H54 (cell line): ENCODE measurements at places on chromosomes 16 and 17.

GRCh38 chr16:63653044-63653839 is 1468.6 kb downstream of the CDH11 start:
- no peak for DNase-seq

- no peak for DNase-seq
Observed at GRCh38 chr17:39405436-39405835, 4.0 kb upstream of the FBXL20 start.

DNA sequence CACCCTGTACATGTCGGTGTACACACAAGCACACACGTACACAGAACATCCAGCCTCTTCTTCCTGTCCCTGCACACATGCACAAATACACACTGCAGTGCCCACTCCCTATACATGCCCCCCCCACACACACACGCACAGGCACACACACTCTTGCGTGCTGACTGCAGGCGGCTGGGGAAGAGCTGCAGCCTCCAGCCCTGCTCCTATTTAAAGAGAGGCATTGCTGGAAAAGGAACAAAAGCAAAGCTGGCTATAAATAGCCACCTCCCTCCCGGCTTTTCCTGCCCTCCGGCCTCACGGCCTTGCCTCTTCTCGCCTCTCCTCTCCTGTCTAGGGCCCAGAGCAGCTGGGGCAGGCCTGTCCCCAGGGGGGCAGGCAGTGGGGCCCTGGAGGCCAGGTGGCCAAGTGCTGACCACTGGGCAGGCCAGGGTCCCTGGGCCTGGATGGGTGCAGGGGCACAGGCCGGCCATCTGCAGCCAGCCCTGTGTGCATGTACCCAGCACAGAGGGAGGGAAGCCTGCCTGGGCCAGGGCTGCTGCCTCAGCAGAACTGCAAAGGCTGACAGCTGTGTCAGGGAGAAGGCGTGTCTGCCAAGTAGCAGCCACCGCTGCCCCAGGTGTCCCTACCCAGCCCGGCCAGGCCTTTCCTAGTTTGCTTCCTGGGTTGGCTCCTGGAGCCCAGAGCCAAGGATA is 25.4 kb downstream of the RTN4RL1 start:
- DNase-seq: no peak

GRCh38 chr16:85075236-85075924 is 36.9 kb downstream of the CIBAR2 start:
- no peak for DNase-seq

GRCh38 chr17:40606548-40607353 is 40.9 kb downstream of the SMARCE1 start:
- DNase-seq: no peak

GRCh38 chr16:57386381-57386951 is 14.2 kb downstream of the CX3CL1 start:
- DNase-seq: no peak

DNA sequence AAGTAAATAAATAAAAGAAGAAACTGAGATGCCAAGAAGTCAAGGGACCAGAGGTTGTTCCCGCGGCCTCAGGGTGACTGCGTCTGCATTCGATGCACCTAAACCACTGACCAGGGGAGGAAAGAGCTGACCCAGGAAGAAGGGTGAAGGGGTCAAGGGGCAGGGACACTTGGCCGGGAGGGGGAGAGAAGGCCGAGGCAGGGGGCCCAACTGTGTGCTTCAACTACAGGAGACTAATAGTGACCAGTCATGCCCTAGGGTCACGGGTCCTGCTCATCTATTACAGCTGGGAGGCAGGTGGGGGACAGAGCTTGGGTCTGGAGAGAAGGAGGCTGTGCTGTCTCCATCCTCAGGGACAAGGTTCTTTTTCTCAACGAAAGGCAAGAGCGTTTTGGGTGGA is 44.8 kb downstream of the TIMM22 start:
- DNase-seq: no peak

GRCh38 chr17:80998748-80999535 is 7.3 kb downstream of the CHMP6 start:
- no peak for DNase-seq

DNA sequence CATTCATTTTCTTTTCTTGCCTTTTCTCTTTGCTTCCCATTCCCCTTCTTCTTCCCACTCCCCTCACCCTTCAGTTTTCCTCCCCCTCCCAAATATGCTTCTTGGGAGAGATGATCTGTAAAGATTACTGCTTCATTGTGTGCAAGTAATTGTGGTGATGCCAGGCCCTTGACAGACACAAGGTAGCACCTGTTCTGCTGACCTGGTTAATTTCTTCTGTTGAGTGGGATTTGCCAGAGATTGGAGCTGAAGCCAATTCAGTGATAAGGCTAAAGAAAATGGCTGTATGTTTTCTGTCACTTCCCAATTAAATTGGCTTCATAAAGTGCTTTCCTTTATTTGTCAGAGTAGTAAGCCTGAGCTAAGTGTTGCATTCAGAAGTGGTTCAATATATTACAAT is 44.5 kb downstream of the AATF start:
- no peak for DNase-seq

- peak; percentile 73 for DNase-seq
Observed at GRCh38 chr17:35433075-35433894, 985 bp upstream of the SLFN12 start.

- DNase-seq: no peak
Observed at GRCh38 chr16:85017151-85017550, 5.8 kb upstream of the ZDHHC7 start.

DNA sequence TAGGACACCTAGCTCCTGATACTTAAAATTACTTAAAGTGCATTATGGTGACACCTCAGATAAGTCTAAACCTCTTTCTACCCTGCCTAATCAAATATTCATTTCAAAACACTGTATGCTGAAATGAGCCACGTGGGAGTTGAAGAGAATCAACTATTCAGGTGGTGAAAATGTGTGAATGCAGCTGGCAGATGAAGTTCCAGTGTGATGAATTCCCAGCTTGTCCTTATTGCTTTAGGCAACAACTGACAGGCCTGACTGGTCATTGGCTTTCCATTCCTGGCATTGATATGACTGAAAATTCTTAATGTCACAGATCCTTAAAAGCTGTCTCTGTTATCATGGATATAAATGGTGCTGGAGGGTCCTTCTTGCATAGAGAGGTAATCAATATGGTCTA is 301.9 kb upstream of the TBX2 start:
- no peak for DNase-seq

GRCh38 chr17:4966844-4967538 is 626 bp downstream of the SPAG7 start:
- DNase-seq: peak; percentile 98

DNA sequence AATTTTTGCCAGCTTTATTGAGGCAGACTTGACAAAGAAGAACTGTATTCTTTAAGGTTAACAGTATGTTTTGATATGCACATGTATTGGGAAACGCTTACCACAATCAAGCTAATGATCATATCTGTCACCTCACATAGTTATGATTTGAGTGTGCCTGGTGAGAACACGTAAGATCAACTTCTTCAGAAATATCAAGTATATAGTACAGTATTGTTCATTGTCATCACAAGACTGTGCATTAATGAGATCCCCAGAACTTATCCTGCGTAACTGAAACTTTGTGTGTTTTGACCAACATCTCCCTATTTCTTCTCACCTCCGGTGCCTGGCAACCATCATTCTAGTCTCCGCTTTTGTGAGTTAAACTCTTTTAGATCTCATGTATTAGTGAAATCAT is 756.4 kb upstream of the EEF2KMT start:
- DNase-seq: no peak

DNA sequence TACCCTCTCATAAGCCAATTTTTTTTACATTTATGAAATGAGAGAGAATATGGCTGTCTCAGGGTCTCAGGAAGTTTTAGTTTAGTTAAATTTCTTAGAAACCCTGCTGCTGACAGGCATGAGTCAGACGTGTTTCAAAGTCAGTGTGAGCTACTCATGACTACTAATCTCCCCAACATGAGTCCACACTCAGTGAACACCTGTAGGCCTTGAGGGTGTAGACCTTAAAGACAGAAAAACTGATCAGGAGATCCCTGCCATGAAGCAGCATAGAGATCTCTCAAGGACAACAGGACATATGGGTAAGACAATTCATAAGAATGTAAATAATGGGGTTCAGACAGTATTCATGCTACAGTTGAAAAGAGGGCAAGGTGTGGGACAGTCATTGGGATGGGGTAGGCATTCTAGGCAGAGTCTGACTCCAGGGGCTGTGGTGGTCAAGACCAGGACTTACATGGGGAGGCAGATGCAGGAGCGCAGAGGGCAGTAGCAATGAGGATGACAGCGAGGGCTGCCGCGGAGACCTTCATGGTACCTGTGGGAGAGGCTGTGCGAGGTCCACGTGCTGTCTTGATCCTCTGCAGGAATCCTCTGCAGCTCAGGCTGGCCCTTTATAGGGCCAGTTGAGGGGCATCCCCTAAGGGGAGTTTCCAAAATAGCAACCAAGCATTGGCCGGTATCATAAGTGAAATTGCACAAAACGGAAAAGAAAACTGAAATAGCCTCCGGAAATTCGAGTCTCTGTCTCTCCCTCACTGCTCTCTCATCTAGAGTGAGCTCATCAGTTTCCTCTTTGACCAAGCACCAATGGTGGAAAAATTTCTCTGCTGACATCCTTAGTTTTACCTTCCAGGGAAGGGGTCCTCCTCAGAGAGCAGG is at the start of gene CCL5:
Gene CCL5, minus strand, starts transcription at position 588 of the 882 bp plus-strand sequence.
- no peak for DNase-seq

DNA sequence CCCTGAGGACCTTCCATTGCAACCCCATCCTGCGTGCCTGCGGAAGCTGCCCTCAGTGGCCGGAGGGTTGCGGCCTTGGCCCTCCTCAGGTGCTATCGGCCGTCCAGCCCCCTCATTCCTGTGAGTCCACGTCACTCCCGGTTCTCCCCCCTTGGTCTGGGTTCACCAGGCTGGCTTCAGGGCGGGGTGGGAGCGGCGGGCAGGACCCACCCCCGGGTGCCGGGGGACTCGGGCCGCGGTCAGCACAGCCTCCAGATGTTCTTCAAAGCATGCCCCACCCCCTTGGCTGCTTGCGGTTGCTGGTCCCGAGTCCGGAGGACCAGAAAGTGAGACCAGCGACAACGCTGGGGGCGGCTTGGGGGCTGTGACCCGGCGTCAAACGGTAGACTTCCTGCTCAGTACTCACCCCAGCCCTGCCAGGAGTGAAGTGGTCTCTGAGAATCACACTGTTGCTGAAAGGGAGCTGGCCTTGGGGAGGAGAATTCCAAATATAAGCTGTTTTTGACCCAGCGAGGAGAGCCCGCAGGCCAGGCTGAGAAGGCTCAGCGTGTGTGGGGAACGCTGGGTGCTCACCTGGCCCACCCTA is 4.5 kb downstream of the ZNF469 start:
- DNase-seq: no peak

DNA sequence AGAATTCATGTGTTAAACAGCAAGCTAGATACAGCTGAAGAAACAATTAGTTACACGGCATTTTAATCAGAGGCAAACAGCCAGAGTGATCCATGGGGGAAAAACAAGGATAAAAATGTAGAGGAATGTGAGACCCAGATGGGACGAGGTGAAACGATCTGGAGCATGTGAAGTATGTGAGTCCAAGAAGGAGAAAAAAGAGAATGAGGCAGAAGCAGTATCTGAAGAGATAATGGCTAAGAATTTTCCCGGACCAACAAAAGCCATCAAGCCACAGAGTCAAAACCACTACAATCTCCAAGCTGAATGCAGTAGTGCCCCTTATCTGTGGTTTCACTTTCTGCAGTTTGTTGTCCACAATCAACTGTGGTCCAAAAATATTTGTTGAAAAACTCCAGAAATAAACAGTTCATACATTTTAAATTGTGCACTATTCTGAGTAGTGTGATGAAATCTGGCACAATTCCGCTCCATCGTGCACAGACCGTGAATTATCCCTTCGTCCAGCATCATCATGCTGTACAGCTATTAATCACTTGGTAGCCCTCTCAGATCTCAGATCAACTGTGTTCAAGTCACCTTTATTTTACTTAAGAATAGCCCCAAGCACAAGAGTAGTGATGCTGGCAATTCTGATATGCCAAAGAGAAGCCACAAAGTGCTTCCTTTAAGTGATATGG is 18.8 kb downstream of the MYH10 start:
- no peak for DNase-seq

DNA sequence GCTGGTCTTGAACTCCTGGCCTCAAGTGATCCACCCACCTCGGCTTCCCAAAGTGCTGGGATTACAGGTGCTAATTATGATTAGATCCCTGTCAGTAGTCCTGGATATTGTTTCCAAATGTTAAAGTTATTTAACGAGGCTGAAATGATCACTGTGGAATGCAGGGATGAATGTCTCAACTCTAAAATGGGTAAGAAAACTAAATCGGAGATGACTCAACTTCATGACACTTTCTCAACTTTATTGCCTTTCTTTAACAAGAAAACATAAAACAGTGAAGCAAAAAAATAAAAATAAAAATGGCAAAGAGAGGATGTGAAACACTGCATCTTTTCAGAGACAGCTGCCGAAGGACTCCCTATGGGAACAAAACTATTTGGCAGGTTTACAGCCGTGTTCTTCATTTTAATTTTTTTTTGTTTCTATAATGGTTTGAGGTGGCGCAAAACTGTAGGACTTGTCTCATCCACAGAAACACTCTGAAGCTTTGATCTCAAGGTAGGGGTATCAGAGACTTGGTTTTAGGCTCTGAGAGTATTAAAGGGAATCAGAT is 382.0 kb downstream of the GRIN2A start:
- DNase-seq: no peak
